ENCODE measurements at places on chromosomes 4 and X.

DNA sequence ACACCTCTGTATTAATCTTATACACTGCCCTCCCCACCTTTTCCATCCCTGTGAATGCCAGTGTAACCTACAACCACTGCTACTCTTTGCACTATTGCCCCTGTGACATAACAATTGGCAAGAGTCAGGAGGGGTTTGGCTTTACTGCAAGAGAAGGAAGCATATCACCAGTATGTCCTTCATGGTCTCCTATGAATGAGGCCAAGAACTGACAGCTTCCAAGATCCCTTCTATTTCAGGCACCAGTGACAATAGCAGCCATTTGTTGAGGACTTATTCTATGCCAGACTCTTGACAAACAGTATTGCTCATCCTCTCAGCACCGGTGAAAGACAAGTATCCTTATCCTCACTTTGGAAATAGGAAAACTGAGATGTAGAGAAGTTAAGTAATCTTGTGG lies 363.9 kb downstream of the MID1IP1 start:
- no peak for DNase-seq

DNA sequence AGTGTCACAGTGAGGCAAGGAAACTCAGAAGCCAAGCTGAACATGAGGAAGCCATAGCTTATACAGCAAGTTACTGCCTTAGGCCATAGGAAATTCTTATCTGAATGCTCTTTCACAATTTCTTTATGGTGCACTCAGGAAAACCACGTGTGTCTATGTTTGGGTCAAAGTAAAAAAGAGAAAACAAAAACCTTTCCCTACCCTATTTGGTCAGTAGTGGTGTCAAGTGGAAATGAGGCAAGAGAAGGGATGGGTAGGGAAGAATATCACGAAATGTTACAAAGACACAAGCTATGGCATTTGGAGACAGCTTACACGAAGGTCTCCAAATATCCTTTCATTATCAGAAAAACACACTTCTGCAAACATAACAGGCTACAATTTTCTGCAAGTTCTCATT lies 83.4 kb upstream of the INPP4B start:
- DNase-seq, result no peak

GRCh38 chr4:75001871-75002270 lies 69.0 kb downstream of the PARM1 start:
- no peak for DNase-seq

GRCh38 chrX:11702420-11702819 lies 36.7 kb upstream of the ARHGAP6 start:
- no peak for DNase-seq

- DNase-seq, result no peak
Measured at GRCh38 chr4:142083264-142083663, 446.9 kb downstream of the IL15 start.

GRCh38 chr4:42344309-42344708 lies 53.0 kb upstream of the SHISA3 start:
- no peak for DNase-seq

GRCh38 chr4:143021384-143021783 lies 163.3 kb upstream of the USP38 start:
- DNase-seq, result no peak

Measured in suprapubic skin (tissue), 4 donors.